Stimulated activated CD8-positive, alpha-beta memory T cell treated with anti-CD3 and anti-CD28 coated beads, Interleukin-4, amount 100 ng/mL, for 1 hour (primary cell): ENCODE measurements at places on chromosomes 5 and 9.
A peak's percentile ranks its signal among the peaks of the same experiment; 100 is the strongest.

GRCh38 chr5:180470966-180471582, 23.1 kb upstream of the CNOT6 start:
- peak; percentile 31 for DNase-seq

- DNase-seq, result no peak
These were observed 106.0 kb downstream of the HACD4 start for GRCh38 chr9:20925256-20926045.

GRCh38 chr9:32200896-32201295, 183.5 kb upstream of the ACO1 start:
- no peak for DNase-seq

- DNase-seq, result no peak
These were observed 37.3 kb upstream of the EGFL7 start for GRCh38 chr9:136625101-136626065.

GRCh38 chr9:134778841-134779411, 101.7 kb upstream of the FCN2 start:
- no peak for DNase-seq

DNA sequence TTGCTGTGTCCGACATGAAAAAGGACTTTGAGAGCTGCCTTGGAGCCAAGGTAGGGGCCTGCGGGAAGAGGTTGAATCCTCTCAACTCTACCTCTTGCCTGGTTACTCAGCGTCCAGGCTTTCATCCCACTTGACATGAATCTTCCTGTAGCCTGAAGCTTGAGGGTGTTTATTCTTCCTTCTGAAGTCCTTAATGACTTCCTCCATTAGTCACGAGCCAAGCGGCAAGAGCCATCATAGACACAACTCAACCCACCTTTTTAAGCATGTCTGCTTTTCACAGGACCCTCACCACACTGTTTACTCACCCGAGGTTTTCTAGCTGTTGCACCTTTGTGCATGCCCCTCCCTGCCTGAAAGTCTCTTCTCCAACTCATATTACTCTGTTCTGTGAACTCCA, 40.2 kb downstream of the ACO1 start:
- no peak for DNase-seq

DNA sequence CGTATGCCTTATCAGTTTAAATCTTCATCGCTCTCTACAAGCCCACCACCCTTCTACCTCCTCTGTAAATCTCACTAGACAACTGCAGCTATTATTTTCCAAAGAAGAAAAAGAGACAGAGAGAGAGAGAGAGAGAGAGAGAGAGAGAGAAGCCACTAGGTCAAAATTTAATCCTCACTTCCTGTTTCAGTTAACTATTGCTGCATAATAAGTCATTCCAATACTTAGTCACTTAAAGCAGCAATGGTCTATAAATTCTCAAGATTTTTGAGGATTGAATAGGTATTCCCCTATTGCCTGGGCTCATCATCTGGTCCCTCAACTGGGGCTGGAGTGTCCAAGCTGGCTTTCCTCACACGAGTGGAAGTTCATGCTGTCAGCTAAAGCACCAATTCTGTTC, 68.8 kb downstream of the ITGA1 start:
- no peak for DNase-seq

- DNase-seq, result no peak
These were observed 850.2 kb upstream of the NUDT12 start for GRCh38 chr5:104412649-104413240.

GRCh38 chr5:90096415-90097081, 313.0 kb downstream of the CETN3 start:
- no peak for DNase-seq

DNA sequence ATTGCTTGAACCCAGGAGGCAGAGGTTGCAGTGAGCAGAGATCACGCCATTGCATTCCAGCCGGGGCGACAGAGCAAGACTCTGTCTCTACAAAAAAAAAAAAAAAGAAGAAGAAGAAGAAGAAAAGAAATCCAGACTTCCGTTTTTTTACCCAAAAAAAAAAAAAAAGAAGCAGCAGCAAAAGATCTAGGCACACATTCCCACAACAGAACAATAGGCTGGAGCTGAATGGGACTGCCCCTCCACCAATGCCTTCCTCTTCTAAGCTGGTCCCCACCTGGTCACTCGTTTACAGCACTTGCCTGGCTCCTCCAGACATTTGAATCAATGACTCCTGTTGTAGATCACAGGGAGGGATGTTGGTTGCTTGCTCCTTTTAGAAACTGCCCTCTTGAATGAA, 1.6 kb upstream of the LMAN2 start:
- no peak for DNase-seq

- DNase-seq, result no peak
These were observed 168.2 kb downstream of the DRD1 start for GRCh38 chr5:175275748-175276147.

- no peak for DNase-seq
These were observed 163.8 kb downstream of the TSSK1B start for GRCh38 chr5:113271015-113271414.

DNA sequence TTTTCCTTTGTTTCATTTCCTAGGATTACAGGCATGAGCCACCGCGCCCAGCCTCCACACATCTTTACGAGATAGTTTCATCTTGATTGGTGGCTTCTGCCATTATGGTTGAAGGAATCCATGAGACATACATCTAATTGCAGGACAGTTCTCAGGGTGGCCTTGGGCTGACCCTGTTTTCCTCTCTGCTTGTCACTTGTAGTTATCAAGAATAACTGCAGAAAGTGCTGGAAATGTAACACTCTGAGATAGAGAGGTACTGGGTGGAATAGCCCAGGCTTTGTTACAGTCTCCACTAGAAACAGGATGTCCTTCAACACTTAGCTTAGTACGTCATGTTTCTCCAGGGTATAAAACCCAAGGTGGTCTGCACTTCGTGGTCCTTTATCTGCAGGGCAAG, 10.7 kb downstream of the UGT3A2 start:
- no peak for DNase-seq

DNA sequence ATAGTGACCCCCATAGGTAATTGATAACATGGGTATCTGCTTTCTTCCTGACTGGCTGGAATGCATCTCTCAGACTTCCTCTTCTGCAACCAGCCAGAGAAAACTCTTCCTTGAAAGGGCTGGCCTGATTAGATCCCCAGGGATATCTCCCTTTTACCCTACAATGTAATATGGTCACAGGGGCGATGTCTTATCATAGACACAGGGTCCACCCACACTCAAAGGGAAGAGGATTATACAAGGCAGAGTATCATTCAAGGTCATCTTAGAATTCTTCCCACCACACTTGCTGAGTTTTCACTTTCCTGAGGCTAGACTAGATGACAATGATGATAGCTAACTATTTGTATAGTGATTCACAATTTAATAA, 33.2 kb downstream of the TTLL11 start:
- no peak for DNase-seq

DNA sequence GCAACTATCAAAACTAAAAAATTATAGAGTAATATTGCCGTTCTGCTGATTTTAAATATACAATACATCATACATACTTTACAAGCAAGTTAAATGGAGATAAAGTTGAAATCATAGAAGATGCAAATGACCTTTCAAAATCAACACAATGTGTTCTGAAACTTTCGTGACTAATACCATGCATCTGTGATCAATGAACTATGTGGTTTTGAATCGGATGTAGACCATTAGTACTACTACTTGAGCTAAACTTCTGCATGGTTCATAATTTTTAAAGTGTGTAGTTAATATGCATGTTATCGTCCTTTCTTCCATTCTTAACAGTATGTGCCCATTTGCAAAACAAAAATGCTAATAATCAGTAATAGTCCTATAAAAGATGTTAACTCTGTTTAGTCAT, 11.3 kb upstream of the PHF2 start:
- DNase-seq, result no peak

- DNase-seq, result no peak
These were observed 179.1 kb downstream of the AOPEP start for GRCh38 chr9:94905606-94906005.

GRCh38 chr5:93328833-93329232, 252.2 kb downstream of the NR2F1-AS1 start:
- DNase-seq, result no peak

GRCh38 chr9:97921959-97922724, at the start of gene TRMO:
TSS of gene TRMO (minus strand) at chr9:97922500. CDS start at chr9:97922493, 7 bp downstream.
- peak; percentile 97 for DNase-seq
